CD4-positive, alpha-beta T cell treated with Interleukin-21 for 1 hour (primary cell): ENCODE measurements at places on chromosomes 1 and 21.
A peak's percentile ranks its signal among the peaks of the same experiment; 100 is the strongest.

DNA sequence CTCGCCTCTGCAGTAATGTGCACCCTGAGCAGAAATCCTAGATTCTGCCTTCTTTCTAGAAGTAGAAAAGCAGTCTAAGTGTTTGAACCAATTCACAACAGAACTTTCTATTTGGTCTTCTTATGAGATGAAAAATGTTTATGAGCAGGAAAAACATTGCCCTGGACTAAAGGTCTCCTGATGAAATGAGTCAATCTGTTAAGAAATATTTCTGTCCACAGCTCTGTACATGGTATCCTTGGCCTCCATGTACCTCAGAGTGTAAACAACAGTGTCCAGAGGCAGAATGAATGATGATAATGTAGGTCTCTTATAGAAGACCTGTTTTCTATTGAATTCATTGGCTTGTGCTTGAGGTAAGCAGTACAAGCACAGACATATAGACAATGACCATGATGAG lies 6.2 kb upstream of the APCS start:
- no peak for DNase-seq

- no peak for DNase-seq
Measured at GRCh38 chr1:204102739-204103430, 30.0 kb downstream of the SOX13 start.

- no peak for DNase-seq
Measured at GRCh38 chr1:69711190-69711930, 143.6 kb downstream of the LRRC7 start.

GRCh38 chr1:110086961-110087360 lies 16.5 kb upstream of the ALX3 start:
- DNase-seq = no peak

GRCh38 chr1:243525085-243525487 lies 269.2 kb downstream of the SDCCAG8 start:
- DNase-seq = no peak

GRCh38 chr1:204940591-204940990 lies 69.9 kb downstream of the NFASC start:
- DNase-seq = no peak

DNA sequence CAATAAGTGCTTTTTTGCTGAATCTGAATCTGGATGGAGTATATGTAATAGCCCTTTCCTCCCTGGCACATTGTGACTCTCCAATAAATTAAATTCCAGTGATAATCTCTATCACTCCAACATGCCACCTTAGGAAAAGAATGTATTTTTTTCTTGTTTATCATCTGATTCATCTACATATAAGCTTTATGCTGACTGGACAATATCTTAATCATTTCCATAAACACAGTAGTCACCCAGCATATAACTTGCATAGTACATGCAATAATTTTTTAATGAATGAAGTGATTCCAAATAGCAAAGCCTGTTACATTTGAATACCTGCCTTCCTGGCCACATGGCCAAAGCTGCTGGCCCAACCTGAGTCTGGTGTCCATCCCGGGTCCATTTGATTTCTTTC lies 477.6 kb upstream of the USP24 start:
- DNase-seq = no peak

DNA sequence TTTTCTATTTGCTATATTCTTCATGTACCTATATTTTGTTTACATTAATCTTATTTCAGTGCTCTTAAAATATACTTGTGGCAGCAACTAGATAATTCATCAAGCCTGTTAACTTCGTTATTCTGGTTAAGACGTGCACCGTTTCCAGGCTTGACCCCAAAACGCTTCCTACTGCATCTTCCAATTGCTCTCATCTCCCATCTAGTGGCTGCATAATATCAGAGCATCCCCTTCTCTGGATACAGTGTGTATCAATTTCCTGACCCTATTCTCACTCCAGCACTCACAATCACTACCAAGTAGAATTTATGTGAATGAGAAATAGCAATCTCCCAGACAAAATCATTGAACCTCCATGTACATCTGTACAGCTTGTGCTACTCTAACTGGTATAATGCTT lies 1280.3 kb upstream of the B3GALT2 start:
- DNase-seq = no peak

DNA sequence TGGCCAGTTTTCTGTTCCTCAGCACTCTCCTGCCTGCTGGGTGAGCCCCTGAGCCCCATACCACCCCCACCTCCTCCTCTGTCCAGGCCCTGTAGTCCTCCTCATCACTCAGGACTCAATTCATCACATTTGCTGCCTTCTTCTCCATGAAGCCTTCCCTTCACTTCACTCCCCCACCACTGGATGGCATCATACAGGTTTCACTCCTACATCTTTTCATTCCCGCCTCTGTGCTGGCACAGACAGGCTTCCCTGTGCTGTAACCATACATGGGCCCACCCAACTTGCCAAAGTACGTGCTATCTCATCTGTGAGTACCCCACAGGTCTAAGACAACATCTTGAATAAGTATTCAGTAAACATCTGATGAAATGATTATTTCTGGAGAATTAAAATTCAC lies 56.9 kb downstream of the SLC45A1 start:
- DNase-seq = peak; percentile 25

DNA sequence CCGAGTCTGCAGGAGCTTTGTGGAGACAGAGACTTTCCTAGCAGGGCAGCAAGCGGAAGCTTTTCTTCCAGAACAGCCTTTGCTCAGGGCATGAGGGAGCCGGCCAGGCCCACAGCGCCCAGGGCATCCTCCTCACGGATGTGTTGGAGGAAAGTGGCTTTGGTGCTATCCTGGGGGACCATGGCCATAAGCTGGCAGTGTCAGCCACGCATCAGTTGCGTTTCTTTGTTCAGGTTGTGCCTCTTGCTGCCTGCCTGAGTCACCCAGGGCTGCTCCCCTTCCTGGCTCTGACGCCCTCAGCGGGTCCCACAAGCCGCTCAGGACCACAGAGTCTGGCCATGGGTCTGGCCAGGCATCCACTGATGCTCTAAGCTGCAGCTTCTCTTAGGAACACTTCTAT lies 39.6 kb upstream of the PRSS38 start:
- no peak for DNase-seq

GRCh38 chr21:35222021-35222420 lies 172.9 kb upstream of the RUNX1 start:
- peak; percentile 21 for DNase-seq

GRCh38 chr21:16644685-16645084 lies 868.2 kb upstream of the CXADR start:
- DNase-seq = no peak

DNA sequence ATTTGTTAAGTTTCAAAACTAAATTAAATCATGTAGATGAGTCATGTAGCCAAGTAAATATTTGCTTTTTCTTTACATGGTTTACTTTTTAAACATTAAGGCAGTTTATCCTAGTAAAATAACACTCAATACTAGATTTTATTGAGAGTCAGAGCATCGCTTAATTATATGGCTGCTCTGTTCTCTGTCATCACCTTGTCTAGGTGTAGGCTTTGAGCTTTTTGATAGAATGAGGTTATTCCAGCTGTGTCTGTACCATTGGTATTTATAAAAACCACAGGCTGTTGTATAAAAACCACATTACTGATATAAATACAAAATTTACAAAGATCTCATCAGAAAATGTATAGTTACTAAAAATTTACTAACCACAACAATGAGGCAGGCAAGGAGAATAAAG lies 42.5 kb upstream of the GPR52 start:
- DNase-seq = no peak

- DNase-seq = no peak
Measured at GRCh38 chr1:229900220-229900619, 166.8 kb upstream of the GALNT2 start.
